ENCODE measurements at places on chromosomes 6 and 20.

DNA sequence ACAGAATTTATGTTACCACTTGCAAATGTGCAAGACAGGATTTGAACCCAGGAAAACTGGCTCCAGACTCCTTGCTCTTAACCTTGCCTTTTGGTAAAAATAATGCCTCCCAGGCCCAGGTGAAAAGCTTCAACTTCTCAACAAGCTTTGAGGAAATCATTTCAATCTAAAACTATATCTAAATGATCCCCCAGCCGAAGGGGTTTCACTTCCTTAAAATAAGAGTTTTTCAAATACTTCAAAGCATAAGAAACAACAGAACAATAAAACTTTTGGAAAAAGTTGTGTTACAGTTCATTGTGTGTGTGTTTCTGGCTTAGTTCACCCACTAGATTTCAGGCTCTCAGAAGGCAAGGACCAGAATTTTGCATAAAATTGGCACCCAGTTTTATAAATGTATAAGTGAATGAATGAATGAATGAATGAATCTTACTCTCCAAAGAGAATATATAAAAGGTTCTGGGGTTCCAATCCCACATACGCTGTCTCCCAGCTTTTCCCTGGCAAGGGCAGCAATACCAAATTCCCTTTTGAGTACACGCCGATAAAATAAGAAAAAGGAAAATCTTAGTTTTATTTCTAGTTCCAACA, 5.4 kb downstream of the OR2H2 start:
- DNase-seq: no peak

- DNase-seq: no peak
Observed at GRCh38 chr20:47529840-47530239, 28.2 kb downstream of the NCOA3 start.

GRCh38 chr6:35590622-35591066, 77.9 kb upstream of the TULP1 start:
- DNase-seq: no peak

GRCh38 chr20:9149796-9150195, 80.9 kb downstream of the PLCB4 start:
- DNase-seq: no peak

GRCh38 chr6:111871725-111872400, 1.4 kb downstream of the FYN start:
- peak; percentile 15 for DNase-seq

- DNase-seq: peak; percentile 75
Observed at GRCh38 chr6:16183187-16183664, 54.3 kb downstream of the MYLIP start.

GRCh38 chr6:299104-299980, 7.1 kb downstream of the DUSP22 start:
- DNase-seq: no peak

GRCh38 chr20:16607364-16608276, 34.4 kb upstream of the KIF16B start:
- no peak for DNase-seq

DNA sequence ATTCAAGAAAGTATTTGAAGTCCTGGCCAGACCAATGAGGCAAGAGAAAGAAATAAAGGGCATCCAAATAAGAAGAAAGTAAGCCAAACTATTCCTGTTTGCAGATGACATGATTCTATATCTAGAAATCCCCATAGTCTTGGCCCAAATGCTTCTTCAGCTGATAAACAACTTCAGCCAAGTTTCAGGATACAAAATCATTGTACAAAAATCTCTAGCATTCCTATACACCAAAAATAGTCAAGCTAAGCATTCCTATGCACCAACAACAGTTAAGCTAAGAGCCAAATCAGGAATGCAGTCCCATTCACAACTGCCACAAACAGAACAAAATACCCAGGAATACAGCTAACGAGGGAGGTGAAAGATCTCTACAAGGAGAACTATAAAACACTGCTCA, 60.1 kb upstream of the PHIP start:
- no peak for DNase-seq

DNA sequence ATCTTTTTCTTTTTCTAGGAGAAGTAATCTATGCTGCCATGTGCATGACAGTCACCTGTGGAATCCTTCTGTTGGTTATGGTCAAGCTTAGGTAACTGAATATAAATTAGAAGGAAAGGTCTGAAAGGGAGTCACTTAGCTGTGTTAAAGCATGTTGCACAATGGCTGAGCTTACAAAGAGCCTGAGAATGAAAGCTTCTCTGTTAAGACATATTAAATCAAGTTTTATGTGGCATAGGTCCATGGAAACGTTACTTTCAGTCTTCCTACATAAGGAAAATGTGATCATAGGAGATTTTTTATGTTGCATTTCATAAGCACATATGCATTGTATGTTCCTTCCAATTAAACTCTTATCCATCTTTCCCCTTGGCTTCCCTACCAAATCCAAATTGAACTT, 72.1 kb downstream of the GFRAL start:
- DNase-seq: no peak

GRCh38 chr20:58568126-58568482, 52.9 kb upstream of the APCDD1L start:
- DNase-seq: no peak

DNA sequence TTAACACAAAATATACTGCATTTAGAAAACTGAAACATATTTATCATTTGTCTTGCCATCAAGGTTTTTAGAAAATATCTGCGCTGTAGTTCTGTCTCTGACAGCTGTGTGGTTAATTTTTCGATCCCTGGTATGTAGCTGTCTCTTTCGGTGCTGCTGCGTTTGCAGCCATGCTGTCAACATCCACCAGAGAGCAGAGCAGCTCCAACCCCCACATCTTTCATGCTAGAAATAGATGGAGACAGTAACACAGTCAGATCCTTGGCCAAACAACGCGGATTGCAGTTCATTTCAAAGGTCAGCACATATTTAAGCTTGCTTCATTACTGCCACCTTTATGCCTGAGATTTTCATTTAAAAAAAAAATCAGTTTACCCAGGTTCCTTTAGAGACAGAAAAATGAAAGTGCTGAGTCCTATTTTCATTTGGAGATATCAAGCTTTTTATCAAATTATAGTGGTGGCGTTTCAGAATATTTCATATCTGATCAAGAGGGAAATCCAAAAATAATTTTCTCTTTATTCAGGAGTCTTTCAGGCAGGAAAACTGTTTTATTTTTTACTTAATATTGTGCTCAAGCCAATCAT, 157.7 kb upstream of the MMS22L start:
- peak; percentile 22 for DNase-seq

DNA sequence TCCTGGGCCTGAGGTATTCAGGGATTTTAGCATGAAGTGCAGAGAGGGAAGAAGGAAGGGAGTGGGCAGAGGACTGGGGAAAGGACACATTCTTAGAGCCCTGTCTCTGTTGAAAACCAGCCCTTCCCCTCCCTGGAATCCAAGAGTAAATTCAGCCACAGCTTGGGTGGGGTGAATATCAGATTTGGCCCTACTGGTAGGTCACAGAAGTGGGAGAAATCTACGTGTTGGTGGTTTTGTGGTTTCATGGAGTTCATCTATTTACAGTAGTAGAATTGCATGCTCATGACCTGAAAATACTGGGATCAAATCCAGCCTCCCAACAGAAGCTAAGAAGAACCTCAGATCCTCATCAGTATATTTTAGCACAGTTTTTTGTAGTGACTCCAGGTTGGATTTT, 404.4 kb downstream of the BMP2 start:
- DNase-seq: no peak

DNA sequence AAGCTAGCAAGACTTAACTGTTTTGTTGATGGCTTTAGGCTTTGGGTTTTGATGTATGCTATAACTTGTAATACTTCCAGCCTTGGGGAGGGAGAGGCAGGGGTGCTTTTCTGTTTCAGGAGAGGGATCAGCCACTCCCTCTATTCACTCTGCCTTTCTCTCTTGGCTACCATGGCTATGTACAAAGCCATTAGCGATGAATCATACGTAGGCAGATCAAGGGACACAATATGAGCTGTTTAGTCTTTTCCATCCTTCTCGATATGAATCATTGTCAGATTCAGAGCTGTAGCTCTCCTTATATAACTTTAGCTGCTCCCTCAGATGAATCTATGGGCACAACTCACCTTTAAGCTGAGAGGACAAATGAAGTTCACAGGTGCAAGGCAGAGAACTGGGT, 230.6 kb downstream of the TSHZ2 start:
- DNase-seq: no peak

GRCh38 chr6:38337819-38338465, 301.8 kb downstream of the BTBD9 start:
- DNase-seq: no peak

DNA sequence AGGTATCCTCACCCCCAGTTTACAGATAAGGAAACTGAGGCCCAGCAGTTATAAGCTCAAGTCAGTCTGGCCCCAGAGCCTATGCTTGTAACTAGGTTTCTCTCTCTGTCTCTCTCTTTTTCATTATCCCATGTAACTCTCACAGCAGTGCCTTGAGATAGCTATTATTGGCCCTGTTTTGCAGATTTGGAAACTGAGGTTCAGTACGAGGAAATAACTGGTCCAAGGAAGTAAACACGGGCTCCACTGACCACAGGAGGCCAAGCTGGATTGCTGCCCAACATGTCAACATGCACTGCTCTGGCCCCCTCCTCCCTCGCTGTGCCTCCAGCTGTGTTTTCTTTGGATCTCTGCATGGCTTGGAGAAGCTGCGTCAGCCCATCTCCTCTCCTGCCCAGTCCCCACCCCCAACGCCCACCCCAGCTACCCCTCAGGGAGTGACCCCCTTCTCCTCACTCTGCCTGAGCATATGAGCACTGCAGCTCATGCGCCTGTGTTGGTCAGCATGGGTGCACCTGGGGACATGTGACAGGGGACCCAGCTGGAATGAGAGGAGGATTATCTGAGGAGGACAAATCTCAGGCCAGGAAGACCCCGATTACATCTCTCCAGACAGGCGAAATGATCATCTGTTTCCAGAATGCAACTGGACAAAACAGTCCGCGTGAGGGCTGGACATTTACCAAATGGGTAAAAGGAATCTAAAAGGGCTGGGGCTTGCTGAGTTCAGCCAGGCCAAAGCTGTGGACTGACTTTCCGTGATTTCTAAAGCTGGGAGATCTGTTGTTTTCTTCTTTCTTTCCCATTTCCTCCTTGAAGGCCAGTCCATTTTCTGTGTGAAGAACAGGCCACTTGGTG, 7.8 kb upstream of the PLTP start:
- DNase-seq: no peak

GRCh38 chr6:12007473-12007872, 4.6 kb upstream of the HIVEP1 start:
- no peak for DNase-seq

GRCh38 chr20:50293284-50294139, 102.9 kb downstream of the CEBPB start:
- no peak for DNase-seq

GRCh38 chr6:43579171-43579570, 3.2 kb downstream of the POLH start:
- no peak for DNase-seq

GRCh38 chr6:45469663-45470062, 91.9 kb upstream of the SUPT3H start:
- DNase-seq: no peak

DNA sequence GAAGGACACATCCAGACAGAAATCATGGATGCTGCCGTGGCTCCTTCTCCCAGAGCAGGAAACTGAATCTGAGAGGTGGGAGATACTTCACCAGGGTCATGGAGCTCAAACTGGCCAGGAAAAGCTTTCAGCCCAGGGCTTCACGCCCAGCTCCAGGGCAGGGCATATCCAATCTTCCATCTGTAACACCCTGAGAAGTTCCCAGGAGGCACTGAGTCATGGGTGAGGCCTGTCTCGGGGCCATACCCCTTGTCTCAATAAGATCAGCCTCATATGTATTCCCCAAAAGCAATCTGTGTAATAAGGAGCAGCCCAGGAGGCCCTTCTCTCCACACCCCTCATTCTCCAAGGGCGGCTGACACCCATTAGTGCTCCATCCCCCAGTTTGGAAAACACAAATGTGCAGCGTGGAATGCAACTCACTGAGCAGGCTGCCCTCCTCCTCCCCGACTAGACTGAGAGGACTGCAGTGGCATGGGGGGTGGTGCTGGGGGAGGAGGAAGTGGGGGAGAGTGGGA, 439.3 kb upstream of the SULF2 start:
- no peak for DNase-seq

Data from KBM-7 (cell line).